K562 (cell line): ENCODE measurements at places on chromosomes 3 and 15. TPM values are rescaled to one million over a fixed set of nuclear protein-coding genes. Genes with fewer than 3 reads are reported as not detected.

Gene IL17RD
- 0.04 and 0.25 TPM in 2 replicates for total RNA-seq

Gene SCG5
- 0.31 and 0.33 TPM in 2 replicates for total RNA-seq

GRCh38 chr15:57505949-57506391 is 85.7 kb upstream of the MYZAP start:
- DNase-seq: no peak

DNA sequence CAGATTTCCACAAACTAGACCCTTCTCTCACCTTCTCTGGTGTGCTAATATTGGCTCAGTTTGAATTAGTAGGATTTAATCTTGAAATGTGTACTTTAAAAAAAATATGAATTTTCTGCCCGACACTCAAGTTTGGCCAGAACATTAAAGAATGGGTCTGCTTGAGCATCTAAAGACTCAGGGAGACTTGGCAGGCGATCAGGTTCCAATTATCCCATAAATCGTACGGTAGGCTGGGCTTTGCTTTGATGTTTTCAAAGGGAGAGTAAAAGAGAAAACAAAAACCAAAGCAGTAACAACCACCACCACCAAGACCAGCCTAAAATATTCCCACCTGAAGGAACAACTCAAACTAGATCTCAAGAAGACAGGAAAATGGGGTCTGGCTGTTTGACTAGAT is 230.8 kb downstream of the EBLN2 start:
- no peak for DNase-seq

Gene FXR1
- 122 and 123 TPM in 2 replicates for total RNA-seq

DNA sequence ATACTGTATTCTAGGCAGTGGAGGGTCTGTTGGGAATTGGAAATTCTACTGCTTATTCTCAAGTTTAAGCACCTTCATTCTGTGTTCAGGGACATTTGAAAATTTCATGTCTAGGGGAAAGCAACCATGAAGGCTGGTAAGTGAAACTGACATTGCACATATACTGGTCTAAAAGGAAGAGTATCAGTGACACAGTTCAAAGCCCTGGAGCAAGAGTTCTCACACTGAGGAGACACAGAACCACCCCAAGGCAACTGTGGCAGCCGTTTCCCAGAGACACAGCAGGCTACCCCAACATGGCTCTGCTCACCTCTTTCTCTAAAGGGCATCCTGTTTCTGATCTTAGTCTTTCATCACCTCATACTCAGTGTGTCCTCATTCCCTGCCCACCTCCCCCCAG is 67.5 kb downstream of the KCNMB2 start:
- DNase-seq: no peak

Gene CLDND1
- total RNA-seq: 44.5 and 52.8 TPM in 2 replicates

Gene FRMD5
- total RNA-seq: not detected in 2 replicates

DNA sequence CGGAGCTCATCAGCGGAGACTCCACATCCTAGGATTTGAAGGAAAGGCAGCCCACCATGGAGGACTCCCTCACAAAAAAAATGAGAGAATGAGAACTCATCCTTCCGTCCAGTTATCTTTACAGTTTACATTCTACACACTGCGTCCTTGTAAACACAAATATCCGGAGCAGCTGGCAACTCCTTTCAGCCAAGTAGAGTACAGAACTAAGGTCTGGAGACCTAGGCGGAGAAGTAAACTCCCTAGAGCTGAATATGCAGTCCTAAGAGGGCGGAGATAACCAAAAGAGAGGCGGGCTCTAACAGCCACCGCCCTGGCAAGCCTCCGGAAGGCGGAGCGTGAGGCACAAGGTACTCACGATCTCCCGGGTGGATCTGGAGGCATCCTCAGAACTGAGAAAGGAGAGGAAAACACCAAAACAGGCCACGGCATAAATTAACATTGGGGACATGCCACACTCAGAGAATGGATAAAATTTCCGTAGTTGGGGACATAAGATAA is 924 bp upstream of the SIN3A start:
- DNase-seq: peak; percentile 51

DNA sequence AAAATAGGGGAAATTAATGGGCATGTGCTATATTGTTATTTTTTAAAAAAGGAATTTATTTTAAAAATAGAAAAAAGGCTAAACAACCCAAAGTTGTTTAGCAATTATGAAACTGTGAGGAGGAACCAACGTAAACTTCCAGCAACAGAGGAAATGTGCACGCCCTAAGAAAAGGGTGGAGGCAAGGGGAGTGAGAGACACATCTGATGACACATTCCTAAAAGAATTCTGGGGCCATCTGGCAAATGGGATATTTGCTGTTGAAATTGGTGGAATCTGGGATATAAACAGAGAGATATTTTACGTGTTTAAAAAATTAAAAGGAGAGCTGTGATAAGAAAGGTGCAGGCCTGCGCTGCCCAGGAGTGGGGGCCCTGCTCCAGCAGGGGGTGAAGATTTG is 50.8 kb upstream of the MUC13 start:
- DNase-seq: no peak

Gene CHRD
- 0.63 and 1.3 TPM in 2 replicates for total RNA-seq

DNA sequence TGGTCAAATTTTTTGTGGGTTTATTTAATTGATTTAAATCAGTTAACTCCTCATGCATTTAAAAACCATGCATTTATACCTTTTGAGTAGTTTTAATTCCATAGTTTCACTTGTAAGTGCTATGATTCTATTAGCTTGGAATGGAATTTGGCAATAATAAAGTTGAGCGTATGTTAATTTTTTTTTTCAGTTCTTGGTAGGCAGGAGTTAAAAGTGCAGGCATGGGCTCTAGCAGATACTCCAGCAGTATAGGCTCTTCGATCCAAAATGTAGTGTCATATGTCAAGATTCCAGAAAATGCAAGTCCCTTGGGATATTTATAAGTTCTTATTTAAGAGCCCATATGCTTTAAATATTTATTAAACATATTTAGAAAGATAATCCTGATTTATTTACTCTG is 70.3 kb downstream of the LYSMD4 start:
- no peak for DNase-seq

GRCh38 chr3:18898911-18899310 is 249.4 kb upstream of the KCNH8 start:
- no peak for DNase-seq

DNA sequence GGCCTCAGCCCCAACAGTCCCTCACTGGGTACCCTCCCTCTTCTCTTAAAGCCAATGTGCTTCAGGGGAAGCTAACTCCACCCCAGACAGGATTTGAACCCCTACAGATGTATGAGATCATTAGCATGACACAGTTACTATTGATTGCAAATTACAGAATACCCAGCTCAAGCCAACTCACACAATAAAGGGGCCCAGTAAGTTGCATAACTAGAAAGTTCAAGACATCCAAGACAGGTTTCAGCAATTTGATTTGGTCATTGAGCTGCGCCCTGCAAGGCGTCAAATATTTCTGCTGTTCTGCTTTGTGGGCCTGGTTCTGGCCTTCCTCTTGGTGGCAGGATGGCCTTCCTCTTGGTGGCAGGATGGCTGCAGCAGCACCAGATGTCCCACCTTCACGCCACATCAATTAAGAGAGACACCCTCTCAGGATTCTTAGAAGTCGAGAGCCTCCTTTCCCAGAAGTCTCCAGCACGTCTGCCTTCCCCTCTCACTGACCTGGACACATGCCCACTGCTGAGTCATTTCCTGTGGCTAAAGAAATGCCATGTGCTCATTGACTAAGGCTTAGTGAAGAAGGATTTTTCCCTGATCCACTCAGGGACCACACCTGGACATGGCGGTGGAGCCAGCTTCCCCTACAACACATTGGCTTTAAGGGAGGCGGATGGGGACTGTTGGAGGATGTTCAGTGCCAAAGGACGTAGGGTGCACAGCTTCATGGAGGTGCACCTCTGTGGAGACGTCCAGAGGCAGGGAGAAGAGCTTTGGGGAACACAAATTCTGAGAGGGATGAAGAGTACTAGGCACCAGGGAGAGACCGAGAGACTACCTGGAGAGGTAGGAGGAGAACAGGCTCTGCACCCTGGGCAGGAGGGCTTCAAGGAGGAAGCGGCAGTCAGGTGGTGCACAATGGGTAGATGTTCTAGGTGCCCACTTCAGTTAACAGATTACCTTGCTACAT is 49.1 kb downstream of the DNASE1L3 start:
- peak; percentile 84 for DNase-seq

GRCh38 chr3:119657887-119658702 is 2.3 kb downstream of the POPDC2 start:
- DNase-seq: no peak

Gene NCBP2
- total RNA-seq: 64.0 and 67.0 TPM in 2 replicates

DNA sequence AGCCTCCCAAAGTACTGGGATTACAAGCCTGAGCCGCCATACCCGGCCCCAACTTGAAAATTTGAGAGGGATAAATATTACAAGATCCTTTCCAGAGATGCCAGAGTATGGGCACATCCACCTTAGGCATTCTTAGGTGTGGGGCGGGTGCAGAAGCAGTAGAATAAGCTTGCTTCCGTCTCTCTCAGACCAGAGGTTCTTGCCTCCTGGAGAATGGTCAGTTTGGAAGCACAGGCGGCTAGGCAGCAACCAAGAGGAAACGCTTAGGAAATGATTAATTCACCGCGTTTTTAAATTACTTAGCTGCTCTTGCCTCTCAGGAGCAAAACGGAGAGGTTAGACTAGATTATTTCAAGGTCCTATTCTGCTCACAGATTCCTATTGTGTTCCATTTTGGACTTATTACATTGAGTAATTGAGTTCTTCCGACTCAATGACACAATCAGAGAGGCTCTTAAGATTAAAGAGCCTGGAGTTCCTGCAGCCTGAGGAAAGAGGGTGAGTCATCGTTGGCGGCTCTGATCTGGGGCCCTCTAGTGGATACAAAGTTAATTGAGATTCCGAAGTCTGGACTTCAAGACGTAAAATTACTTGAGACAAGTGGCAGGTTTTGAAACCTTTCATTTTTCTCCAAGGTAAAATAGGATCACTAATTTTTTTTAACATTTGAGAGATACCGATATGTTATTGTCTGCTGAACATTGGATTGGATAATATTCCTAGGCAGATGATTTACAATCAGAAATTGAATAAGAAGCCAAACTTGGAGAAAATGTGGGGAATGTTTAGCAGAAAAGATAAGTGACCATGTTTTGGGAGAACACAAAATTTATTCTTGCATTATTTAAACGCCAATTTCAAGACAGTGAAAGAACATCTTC is 5.8 kb upstream of the TOPAZ1 start:
- DNase-seq: peak; percentile 83

DNA sequence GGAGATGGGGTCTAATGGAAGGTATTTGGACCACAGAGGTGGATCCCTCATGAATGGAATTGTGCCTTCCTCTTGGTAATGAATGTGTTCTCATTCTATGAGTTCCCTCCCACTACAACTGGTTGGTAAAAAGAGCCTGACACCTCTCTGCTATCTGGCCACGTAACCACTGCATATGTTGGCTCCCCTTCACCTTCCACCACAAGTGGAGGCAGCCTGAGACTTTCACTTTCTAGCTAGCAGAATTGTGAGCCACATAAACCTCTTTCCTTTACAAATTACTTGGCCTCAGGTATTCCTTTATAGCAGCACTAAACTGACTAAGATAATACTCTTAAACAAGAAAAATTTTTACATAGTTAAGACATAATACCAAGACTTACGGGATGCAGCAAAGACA is 155.3 kb downstream of the NR1I2 start:
- no peak for DNase-seq

GRCh38 chr3:144743225-144743668 is 771.6 kb downstream of the DIPK2A start:
- no peak for DNase-seq

Gene SYNPR
- total RNA-seq: not detected in 2 replicates

DNA sequence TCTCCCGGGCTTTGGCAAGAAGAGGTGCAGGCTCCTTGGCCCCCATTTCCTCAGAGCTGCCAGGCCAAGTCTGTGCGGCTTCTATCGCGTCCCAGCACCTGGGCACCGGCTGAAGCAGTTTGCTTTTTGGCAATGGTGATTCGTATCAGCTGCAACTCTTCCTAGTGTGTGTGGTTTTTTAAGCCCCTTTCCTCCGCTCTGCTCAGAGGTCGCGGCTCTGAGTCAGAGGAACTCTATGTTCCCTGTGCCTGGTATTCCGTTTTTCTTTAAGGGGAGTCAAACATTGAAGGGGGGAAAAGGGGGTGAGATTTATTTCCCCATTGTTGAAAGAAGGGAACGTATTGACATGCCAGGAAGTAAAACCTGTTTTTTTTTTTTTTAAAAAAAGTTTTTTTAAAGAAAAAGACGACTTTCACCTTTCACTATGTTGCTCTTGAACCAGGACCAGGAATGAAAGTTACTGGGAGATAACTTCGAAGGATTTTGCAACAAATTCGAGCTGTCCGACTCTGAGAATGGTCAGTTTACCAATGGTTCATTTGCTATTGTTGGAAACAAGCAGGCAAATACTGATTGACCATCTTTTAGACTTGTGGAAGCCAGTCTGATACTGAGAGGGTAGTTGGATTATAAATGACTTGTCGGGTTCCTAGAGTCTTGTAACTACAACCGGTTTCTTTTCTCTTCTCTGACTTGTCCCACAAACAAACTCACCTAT is 1.1 kb downstream of the ARMC8 start:
- DNase-seq: peak; percentile 12

Gene TATDN2
- 38.8 and 44.7 TPM in 2 replicates for total RNA-seq
